ENCODE measurements at places on chromosomes 2 and 18.

DNA sequence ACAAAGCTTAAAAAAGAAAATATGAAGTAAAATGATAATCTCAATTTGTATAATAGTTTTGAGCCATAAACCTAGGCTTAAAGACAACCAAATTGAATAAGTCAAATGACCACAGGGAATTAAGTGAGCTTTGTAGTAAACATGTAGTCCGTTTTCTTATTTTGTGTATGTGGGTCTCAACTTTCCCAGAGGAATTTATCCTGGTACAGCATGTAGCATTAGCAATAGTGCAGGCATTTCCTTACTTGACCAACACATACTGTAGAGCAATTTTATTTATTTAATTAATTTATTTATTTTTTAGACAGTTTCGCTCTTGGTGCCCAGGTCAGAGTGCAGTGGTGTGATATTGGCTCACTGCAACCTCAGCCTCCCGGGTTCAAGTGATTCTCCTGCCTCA lies 37.5 kb upstream of the MTCL1 start:
- peak; percentile 45 for DNase-seq

- no peak for DNase-seq
Measured at GRCh38 chr18:64539847-64540246, 391.0 kb upstream of the LINC00305 start.

DNA sequence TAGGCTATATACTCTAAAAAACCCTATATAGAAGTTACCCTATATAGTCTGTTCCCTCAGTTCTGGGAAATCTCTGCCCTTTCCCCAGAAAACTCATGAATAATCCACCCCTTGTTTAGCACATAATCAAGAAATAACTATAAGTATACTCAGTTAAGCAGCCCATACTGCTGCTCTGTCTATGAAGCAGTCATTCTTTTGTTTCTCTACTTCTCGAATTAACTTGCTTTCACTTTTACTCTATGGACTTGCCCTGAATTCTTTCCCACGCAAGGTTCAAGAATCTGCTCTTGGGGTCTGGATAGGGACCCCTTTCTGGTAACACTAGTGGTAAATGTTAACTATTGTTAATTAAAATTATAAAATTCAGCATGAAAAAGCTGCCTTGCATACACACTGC lies 17.4 kb upstream of the AP1S3 start:
- DNase-seq, result no peak

GRCh38 chr2:46461011-46461674 lies 18.2 kb upstream of the TMEM247 start:
- DNase-seq, result peak; percentile 25

All from fibroblast of skin of right quadriceps (primary cell).